ENCODE measurements at places on chromosomes 6 and 20. TPM values are rescaled to one million over a fixed set of nuclear protein-coding genes. Genes with fewer than 3 reads are reported as not detected.

Gene HNF4A
- not detected for total RNA-seq

DNA sequence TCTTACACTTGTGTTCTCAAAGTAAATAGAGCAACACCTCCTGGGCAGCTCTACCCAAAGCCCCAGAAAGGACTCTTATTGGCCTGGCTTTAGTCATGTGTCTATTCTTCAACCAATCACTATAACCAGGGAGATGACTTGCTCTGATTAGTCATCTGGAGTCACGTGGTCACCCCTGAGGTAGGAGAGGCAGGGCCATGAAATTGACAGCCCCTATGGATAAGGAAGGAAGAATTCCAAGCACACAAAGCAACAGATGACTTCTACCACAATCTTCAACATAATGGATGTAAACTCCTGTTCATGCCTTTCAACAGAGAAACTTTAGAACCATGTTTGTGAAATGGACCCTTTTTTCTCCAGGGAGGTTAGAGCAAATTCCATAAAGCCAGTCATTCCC, 24.6 kb upstream of the EYA2 start:
- DNase-seq: no peak

Gene ECT2L
- total RNA-seq: not detected

GRCh38 chr20:63182425-63182824, 33.5 kb downstream of the YTHDF1 start:
- no peak for DNase-seq

DNA sequence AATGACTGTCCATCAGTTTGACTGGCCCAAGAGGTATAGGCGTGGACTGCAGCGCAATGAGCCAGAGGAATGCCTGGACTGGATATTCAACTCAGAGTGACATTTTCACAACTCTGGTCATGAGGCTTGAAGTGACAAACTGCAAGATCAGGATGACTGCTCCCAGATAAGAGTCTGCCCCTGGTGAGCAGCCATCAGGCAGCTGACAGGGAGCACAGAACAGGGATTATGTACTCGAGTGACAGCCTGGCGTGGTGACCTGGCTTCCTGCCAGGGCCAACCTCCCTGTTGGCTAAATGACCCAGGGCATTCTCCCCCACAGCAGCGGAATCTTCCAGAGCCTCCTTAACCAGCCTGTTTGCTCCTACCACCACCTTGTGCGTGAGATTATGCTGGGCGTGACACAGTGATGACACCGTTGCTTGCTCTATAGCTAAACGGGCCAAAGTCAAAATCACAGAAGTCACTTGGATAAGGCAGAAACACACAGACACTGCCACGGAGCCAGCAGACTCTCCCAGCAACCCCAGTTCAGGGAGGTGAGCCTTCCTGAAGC, 209.1 kb upstream of the JARID2 start:
- DNase-seq: no peak

- no peak for DNase-seq
Observed at GRCh38 chr6:119346936-119347335, 2.6 kb downstream of the MAN1A1 start.

- DNase-seq: no peak
Observed at GRCh38 chr6:31357886-31358285, 907 bp upstream of the HLA-B start.

Gene KHDC1L
- not detected for total RNA-seq

GRCh38 chr20:63937596-63937995, 18.6 kb downstream of the UCKL1 start:
- DNase-seq: no peak
